ENCODE measurements at places on chromosomes 4 and X.

- no peak for DNase-seq
Measured at GRCh38 chr4:4603067-4603466, 61.2 kb upstream of the STX18 start.

DNA sequence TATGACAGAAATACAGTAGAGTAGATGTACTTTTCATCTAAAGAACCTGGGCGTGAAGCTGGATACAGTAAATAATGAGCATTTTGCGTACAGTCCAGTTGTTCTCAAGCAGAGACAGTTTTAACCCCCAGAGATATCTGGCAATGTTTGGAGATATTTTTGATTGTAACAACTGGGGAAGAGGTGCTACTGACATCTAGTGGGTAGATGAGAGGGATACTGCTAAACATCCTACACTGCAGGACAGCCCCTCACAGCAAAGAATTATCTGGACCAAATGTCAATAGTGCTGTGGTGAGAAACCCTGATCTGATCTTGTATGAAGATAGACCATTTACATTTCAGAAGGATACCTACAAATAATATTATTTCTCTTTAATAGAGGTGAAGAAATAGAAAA lies 200.2 kb upstream of the FAM47A start:
- DNase-seq, result no peak

DNA sequence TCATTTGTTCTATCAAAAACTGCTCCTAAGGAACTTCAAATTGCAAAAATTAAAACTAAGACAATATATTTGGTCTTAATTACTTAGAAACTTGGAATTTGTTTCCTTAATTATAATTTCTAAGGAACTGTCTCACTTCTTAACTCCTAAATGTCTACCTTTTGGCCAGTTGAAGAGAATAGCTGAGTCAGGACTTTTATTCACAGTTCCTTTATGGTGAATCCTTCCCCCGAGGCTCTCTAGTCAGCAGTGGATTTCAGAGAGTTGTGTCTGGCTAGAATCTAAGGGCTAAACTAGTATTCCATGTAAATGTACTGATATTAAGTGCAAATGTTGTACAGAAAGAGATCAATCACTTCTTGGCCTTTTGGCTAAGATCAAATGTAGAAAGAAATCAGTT lies 69.3 kb downstream of the AMMECR1 start:
- DNase-seq, result no peak

GRCh38 chrX:4668802-4669536 lies 955.5 kb upstream of the PRKX start:
- no peak for DNase-seq

DNA sequence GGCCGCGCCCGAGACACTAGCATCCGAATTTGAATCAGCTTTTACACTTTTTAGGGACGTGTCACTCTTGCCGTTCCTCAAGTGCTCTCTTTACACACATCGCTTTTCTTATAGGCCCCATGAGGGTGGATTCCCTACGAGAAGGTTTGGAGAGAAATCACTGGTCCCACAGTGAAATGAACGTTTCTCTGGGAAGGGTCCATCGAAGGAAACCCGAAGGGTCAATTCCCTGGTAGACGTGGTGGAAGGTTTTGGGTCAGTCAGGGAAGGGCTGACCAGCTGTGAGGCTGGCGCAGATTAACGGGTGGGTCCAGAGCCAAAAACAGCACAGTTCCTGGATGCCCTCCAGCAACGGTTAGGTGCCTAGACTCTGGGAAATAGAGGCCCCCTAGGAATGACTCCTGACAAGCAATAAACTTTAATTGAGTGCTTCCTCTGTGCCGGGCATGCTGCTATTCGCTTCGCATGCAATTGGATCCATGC lies 35.9 kb downstream of the ETDC start:
- DNase-seq, result no peak

GRCh38 chr4:150547154-150547838 lies 34.7 kb upstream of the MAB21L2 start:
- no peak for DNase-seq

DNA sequence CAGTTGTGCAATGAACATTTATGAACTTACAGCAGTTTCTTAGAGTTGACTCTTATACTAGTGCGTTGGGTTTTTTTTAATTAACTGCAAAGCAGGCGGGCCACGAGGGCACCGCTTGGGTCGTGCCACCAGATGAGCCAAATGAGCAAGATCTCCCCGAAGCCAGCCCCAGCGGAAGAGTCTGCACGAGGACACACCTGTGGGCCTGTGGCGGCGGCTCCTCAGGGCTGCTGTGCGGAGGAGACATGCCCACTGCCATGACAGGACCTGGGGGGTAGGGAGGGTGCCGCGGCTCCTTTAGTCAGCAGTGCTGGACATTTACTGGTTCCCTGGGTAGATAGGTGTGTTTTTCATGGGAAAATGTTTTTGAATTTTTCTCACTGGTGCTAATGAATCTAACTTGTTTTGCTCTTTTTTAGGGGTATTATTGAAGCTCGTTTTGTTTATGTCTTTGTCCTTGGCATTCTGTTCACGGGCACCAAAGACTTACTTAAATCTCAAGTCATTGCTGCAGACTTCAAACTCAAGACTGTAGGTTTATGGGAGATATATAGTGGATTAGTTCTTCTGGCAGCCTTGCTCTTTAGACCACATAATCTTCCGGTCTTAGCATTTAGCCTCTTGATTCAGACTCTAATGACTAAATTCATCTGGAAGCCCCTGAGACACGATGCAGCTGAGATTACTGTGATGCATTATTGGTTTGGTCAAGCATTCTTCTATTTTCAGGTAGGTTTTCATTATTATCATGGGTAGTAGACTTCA lies 31.2 kb downstream of the PIGG start:
- DNase-seq, result no peak

- no peak for DNase-seq
Measured at GRCh38 chrX:41828826-41829225, 94.5 kb downstream of the CASK start.

All from stimulated activated CD4-positive, alpha-beta T cell treated with anti-CD3 and anti-CD28 coated beads, Interleukin-1b, Interleukin-23, amount 100 ng/mL, for 1 hour (primary cell).